ENCODE measurements at places on chromosomes 16 and 17.

GRCh38 chr17:48500435-48501426, 30.1 kb downstream of the HOXB1 start:
- peak; percentile 20 for DNase-seq

DNA sequence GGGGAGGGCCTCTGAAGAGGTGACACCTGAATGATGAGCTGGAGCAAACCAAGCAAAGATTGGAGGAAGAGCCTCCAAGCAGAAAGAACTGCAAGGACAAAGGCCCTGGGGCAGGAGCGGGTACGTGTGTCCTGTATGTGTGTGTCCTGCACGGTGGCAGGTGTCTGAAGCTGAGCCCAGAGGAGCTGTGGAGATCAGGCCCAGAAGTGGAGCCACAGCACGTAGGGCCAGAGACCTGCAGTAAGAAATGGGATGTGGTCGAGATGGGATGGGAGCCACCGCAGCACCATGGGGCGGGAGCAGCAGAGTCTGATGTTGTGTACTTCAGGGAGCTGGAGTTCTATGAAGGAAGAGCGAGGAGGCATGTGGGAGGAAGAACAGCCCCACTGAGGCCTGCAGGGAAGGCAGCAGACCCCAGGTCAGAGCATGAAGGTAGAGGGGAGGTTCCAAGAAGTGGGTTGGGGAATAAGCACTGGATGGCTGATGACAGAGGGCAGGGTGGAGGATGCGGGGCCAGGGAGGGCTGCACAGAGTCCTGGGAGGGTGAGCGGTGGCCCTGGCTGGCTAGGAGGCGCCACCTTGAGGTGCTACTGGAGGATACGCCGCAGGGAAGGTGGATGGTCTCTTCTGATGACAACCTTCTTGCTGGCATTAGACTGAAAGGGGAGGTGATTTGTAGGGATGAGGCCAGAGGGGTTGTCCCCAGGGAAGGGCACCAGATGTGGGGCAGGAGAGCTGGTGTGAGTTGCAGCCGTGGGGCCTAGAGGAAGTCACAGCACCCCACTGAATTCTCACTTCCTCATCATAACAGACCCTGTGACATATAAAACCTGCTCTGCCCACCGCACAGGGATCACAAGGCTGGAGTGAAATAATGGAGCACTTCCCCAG, 10.6 kb upstream of the CETP start:
- peak; percentile 64 for DNase-seq

GRCh38 chr17:6648181-6648580, 3.2 kb downstream of the MED31 start:
- no peak for DNase-seq

GRCh38 chr17:43219746-43220380, 8.2 kb downstream of the TMEM106A start:
- no peak for DNase-seq

- DNase-seq: no peak
Observed at GRCh38 chr17:68771867-68772515, 170.8 kb upstream of the FAM20A start.

GRCh38 chr17:81480140-81481072, 32.2 kb downstream of the ACTG1 start:
- no peak for DNase-seq

- DNase-seq: peak; percentile 20
Observed at GRCh38 chr17:81821603-81822311, 11.3 kb downstream of the MCRIP1 start.

DNA sequence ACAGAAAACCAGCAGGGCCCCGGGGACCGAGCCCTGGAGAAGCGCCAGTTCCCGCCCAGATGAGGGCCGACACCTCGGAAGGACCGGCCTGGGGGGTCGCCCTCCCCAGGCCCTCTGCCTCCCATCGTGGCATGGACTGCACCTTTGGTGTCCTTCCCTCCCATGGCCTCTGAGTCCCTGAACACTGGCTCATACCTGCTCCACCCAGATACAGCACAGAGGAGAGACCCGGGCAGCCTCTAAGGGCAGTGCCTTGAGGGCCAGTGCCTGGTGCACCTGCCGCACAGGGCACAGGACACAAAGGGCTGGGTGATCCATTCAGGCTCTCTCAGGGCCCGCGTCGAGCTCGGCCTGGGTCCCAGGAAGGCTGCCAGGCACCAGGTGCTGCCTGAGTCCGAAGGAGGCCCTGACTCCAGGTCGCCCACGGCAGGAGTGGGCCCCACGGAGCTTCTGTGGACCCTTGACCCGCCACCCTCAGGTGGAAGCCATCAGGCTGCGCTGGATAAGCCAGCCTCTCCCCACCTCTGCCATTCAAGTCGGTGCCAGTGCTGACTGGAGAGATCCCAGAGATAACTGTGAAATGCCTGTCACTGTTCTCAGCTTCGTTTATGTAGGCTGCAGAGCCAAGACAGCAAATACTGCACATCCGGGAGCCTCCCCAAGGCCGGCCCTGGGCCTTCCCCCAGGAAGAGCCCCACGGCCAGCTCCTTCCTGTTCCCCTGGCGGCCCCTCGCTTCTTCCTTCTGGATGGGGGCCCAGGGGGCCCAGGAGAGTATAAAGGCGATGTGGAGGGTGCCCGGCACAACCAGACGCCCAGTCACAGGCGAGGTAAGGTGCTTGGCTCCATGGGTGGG, at the start of gene ZG16B:
TSS of gene ZG16B (plus strand) at position 803 of the 854 bp plus-strand sequence. CDS start 139 bp downstream, outside the sequence.
- DNase-seq: no peak

- DNase-seq: no peak
Observed at GRCh38 chr16:66490774-66491715, 58.9 kb downstream of the TK2 start.

- DNase-seq: no peak
Observed at GRCh38 chr17:50594892-50595291, 34.4 kb downstream of the CACNA1G start.

DNA sequence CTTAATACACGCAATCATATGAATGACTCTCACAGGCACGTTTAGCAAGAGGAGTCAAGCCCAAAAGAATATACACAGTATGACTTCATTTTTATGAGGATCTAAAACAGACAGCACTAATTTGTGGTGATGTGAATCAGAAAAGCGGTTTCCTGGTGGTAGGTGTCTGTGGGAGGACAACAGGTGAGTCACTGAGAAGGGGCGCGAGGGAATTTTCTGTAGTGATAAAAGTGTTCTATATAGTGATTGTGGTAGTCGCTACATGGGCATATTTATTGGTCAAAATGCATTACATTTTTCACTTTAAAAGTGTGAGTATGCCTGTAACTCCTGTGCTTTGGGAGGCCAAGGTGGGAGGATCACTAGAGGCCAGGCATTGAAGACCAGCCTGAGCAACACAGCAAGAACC, 7.6 kb upstream of the TNRC6A start:
- DNase-seq: peak; percentile 22

DNA sequence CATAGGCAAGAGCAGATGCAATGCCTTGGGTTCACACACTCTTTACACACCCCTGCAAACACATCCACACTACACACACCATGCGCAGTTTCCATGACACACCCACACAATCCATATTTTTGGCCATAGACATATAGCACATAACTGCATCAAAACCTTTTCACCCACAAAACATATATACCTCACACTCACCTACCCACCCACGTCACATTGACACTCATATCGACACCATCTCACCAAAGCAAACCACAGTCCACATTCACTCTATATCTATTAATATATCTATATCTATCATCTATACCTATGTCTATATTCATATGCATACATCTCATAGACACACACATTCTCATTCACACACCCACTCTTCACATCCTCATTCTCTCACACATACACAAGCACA, 246.9 kb downstream of the SHISA9 start:
- DNase-seq: no peak

DNA sequence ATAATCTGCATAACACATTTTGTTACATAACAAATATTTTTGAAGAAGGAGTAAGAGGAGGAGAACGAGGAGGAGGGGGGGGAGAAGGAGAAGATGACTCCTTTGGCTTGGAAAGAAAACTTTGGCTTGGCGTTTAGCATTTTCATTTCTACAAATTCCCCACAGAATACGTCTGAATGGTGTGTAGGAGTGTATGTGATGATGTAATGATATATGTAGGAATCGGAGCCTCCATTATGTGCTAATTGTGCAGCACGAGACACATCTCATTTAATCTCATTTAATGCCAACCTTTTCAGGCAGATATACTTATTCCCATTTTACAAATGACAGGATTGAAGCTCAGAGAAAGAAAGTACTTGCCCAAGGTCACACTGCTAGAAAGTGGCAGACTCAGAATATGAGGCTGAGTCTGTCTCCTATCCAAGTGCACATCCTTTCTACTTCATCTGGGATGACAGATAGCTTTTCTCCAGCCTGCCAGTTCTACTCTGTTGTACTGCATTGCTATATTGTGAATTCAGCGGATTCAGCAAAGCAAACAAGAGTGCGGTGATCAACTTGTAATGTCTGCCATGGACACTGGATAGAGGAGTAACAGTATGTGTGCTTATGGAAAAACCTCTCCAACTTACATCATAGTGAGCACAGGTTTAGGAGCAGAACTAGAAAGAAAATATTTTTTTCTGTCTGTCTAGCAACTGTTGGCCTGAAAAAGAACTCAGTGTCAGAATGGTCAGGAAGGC, 10.4 kb upstream of the SLC47A2 start:
- DNase-seq: no peak

DNA sequence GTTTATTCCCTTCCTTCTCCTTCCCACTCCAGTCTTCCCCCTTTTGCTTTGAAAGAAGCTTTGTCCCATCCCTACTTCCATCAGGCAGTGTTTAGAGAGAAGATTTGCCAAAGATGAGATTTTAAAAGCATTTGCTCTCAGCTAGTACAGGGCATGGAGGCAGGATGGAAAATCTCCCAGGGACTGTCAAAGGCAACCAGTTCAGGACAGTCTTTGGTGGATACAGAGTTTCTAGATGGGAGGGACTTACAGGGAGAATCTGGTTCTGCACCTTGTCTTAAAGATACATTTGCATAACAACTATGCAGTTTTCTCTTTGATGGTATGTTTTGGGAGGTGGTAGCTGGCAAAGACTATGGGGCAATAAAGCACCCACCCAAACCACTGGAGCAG, 26.2 kb downstream of the CHD9 start:
- no peak for DNase-seq

GRCh38 chr17:50151937-50152547, 1.6 kb upstream of the PPP1R9B start:
- peak; percentile 64 for DNase-seq

- DNase-seq: no peak
Observed at GRCh38 chr16:53960050-53960812, 256.3 kb downstream of the FTO start.

DNA sequence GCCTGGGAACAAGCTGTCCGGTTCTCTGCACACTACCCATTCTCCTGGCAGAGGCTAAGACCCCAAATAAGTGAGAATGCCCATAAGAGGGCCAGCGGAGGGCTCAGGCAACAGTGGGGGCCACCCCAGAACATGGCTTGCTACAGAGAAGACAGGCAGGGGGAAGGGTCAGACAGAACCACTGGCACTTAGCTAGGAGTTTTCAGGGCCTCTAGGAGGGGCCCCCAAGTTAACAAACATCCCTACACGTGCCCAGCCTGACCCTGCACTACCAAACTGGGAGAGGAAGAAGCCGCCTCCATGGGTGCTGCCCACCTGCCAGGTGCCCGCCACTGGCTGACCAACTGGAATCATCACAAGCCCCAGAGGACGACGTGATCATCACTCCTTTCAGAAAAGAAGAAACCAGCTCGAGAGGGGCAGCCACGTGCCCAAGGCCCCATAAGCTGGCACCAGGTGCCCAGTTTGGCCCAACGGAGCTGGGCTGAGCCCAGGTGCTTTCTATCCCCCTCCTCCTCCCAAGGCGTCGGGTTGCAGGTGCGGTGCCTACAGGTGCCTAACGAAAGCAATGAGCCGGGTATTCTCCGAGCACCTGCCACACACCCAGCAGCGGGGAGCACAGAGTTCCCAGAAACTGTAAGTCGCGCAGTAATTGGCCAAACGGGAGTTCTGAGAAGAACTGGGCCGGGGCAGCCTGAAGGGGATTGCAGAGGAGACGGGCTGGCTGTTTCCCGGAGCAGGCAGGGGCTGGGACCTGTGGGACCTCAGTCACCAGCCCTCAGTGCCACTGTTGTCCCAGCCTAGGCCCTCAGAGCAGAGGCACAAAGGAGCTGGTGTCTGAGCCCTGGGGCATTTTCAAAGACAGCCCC, 13.2 kb downstream of the RPH3AL start:
- no peak for DNase-seq

DNA sequence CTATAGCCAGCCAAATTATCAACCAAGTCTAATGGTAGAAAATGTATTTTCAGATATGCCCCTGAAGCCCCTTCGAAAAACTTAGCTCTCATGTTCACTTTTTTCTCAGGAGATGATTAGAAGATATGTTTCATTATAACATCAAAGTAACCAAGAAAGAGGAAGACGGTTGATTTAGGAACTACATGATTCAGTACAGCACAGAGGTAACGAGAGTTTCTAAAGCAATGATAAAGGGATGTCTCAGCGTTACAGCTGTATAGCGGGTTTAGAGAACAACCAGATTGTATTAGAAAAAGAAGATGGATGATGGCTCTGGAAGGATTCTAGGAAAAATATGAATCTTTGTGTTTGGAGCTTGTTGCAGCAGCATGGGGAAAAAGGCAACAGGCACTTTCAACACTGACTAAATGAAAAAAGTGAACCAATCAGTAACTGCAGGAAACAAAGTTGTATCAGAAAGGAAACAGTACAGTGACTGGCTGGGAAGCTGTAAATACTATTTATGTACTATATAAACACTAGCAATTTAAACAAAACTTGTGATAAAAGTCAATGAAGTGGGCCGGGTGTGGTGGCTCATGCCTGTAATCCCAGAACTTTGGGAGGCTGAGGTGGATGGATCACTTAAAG, 21.5 kb downstream of the MBTD1 start:
- DNase-seq: no peak

DNA sequence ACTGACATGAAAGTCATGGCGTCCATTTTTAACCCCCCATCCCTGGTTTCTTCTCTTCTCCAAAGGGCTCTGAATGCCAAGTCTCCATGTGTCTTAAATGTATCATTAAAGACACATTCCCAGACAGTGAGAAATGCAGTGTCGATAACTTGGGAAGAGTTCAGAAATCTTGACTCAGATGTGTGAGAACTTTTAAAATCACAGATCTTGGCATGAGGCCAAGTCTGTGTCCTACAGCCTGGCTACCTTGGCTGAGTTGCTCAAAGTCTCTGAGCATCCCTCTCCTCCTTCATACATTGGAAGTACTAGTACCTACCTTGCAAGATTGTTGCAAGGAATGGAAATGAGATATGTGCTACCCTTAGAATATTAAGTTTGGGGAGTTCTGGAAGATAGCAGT, 1046.5 kb upstream of the RBFOX1 start:
- no peak for DNase-seq

DNA sequence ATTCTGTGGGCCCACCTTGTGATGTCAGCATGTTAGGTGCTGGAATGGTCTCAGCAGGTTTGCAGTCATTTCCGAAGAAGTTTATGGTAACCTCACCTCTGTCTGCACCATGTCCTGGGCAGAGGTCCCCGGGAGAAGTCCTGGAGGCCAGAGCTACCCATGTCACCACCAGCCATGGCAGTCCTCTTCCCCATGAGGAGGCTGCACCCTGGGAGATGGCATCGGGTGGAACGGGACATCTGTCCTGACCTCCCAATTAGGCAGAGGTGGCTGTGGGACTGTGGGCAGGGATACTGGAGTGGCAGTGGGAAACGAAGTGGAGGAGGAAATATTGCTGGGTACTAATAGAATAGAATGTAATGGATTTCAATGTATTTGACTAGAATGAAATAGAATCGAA, 511.8 kb upstream of the WSB1 start:
- DNase-seq: no peak

Measured in CD4-positive, alpha-beta T cell treated with Interleukin-6 for 4 hours (primary cell).